GM18507 (cell line): ENCODE measurements at places on chromosomes 6 and 20.
A peak's percentile ranks its signal among the peaks of the same experiment; 100 is the strongest.

GRCh38 chr6:134634966-134635365 lies 314.9 kb downstream of the ALDH8A1 start:
- DNase-seq, result no peak

DNA sequence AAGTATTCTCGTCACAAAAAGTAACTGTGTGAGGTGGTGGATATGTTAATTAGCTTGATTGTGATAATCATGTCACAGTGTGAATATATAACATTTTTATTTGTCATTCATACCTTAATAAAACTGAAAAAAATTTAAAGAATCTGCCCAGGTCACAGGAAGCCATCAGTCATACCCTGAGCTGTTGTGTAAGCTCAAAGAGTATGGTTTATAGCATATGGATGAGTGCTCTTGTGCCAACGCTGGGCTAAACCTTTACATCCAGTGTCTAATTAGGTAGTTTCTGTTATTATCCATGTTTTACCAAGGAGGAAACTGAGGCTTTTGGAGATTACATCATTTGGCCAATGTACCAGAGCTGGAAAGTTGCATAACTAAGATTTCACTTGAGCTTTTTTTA lies 11.4 kb downstream of the PKIG start:
- DNase-seq, result no peak

- no peak for DNase-seq
Observed at GRCh38 chr6:72873433-72873832, 251.6 kb downstream of the KCNQ5 start.

DNA sequence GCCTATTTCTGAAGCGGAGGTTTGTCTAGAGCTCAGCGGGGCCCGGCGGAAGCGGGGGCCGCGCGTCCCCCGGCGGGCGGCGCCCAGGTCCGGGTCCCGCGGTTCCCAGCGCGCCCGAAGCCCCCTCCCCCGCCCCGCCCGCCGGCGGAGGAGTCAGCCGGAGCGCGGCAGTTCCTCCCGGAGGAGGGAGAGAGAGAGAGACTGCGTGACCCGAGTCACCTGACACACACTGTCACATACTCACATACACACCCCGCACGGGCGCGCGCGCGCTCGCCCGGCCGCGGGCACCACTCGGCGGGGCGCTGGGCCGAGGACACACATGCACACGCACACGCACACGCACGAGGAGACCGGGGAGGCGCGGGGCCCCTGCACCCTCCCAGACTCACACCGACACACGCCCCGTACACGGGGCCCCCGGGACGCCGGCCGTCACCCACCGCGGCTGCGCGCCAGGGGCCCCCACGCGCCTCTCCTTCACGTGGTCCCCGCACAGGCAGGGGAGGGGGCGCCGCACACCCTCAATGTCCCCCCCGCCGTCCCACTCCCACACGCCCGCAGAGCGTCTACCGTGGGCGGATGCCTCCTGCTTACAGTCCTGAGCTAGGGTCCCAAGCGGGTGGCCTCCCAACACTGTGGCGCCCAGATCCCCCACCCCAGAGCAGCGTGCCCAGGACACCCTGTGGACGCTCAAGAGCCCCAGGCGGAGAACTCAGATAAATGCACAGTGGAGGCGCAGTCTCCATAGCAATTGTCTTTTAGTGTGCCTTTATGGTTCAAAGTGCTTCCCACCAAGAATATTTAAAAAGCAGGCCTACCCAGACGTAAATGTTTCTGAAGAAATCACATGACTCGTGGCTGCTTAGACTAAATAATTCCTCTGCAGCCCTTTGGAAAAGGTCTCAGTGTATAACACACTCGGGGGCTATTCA lies at the start of gene RRAGD:
Gene RRAGD, minus strand, starts transcription at position 203 of the 935 bp plus-strand sequence. CDS start 280 bp downstream, outside the sequence.
- DNase-seq, result peak; percentile 43

- DNase-seq, result no peak
Observed at GRCh38 chr6:108562503-108562993, 1.8 kb downstream of the FOXO3 start.

DNA sequence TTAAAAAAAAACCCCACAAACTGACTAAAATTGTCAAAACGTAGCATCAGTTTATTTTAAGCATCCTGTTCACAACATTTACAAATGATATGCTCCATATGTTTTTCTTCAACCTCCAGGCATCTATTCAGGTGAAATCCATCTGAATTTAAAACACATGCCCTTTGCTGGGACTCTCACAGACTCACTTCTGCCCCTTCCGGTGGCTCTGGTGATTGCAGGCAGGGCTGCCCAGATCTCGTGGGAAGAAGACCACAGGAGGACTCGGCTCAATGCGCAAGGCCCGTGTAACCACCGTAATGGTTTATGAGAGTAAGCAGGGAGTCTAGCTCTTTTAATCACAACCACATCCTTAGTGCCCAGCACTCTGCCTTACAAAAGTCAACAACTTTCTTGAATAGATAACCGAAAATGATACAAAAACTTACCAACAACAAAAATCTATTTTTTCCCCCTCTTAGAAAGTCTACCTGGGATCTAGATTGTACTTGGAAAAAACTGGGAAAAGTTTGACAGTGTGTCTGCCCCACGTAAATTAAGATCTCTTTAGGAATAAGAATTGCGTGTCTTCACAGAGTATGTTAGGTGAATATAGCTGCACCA lies 139.1 kb downstream of the KIF16B start:
- DNase-seq, result peak; percentile 8

GRCh38 chr6:11126876-11127275 lies 15.4 kb upstream of the ERVFRD-1 start:
- DNase-seq, result no peak

- DNase-seq, result no peak
Observed at GRCh38 chr20:58212636-58213035, 15.8 kb downstream of the ANKRD60 start.

GRCh38 chr6:28880894-28881780 lies 42.6 kb downstream of the TRIM27 start:
- DNase-seq, result no peak

DNA sequence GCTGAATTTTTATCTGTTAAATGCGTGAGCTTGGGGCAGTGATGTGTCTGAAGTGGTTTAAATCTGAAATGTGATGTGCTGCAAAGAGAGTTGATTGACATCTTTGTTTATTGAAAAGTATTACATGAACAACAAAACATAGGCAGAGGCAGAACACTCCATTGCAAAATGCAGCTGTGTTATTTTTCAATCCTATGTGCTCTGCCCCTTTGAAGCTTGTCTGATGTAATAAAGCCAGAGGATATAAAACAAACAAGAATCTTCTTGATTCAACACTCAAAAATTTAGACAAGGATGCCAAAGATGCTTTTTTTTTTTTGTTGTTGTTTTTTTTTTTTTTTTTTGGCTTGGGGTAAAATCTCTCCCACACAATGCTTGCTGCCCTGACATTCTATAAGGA lies 482.4 kb upstream of the MMS22L start:
- DNase-seq, result no peak

- DNase-seq, result no peak
Observed at GRCh38 chr6:27847706-27848105, 64.5 kb downstream of the OR2B2 start.

- no peak for DNase-seq
Observed at GRCh38 chr6:7954477-7955200, 44.1 kb upstream of the TXNDC5 start.

DNA sequence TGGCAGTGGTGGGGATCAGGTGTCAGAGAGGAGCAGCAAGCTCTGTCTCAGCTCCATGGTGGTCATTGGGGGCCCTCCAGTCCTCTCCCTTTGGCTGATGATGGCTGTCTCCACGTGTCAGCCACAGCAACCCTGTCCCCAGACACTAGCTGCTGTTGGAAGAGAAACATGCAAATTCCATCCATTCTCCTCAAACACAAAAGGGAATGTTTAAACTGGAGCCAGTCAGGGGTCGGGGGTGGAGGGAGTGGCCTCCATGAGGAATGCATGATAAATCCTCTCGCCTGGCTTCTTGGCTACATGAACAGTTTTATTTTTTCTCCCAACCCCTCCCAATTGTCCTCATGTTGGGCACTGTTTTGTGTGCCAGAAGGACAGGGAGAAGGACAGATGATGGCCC lies 86.4 kb downstream of the EDN3 start:
- no peak for DNase-seq

GRCh38 chr6:157221817-157222175 lies 101.5 kb downstream of the TMEM242 start:
- no peak for DNase-seq

DNA sequence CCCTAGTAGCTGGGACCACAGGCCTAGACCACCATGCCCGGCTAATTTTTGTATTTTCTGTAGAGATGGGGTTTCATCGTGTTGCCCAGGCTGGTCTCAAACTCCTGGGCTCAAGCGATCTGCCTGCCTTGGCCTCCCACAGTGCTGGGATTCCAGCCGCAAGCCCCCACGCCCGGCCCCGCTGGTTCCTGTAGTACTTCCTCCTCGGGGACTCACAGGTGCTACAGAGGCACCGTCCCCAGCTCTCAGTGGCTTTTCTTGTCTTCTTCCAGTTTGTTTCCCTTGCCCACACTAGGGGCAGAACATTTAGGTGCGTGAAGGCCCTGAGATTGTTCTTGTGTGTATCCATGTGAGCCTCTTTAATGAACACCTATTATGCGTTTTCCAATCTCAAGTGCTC lies 773 bp upstream of the ZBP1 start:
- DNase-seq, result no peak

DNA sequence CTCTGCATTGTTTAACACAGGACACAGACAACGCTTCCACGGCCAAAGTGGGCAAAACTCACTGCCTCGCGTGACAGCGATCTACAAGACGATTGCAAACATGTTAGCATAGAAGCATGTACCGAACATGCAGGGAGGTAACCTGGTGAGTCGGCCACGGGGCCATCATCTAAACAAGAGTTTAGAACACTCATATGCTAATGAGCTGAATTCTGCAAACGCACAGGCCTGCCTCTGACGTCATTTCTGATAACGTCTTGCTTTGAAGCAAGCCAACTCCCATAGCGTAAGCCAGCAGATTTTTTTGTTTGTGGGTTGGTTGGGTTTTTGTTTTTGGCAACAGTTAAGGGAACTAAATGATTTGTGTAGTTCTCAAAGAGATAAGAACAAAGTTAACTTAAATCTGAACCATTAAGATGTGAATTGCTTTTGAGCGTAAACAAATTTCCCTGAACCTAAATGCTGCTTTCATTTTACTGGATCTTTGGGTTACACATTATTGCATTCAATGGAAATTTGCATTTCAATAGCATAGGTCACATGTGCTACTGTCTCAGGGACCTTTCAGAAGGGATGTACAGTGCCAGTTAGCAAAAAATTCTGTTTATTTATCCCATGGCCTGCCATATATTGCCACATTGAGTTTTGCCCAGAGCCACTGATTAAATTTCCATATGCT lies 184.5 kb upstream of the PDE10A start:
- no peak for DNase-seq

DNA sequence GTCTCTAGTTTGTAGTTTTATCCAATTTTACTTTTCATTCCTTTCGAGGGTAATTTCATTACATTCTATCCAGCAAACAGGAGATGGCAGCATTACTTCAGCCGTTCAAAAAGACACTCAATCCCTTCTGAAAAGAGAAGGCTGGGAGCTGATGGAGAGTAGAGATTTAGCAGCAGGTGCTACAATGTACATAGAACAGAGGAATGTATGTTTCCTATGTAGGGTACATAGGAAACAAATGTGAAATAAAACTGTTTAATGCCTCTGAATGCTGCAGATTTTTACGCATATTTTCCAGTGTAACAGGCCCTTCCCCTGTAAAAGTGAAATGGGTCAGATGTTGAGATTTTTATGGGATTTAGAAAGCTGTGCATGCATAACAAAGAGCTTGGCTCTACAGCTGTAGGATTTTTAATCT lies 16.0 kb downstream of the RPS12 start:
- no peak for DNase-seq

- no peak for DNase-seq
Observed at GRCh38 chr6:55277646-55278045, 49.6 kb upstream of the GFRAL start.

GRCh38 chr20:20406306-20406705 lies 38.4 kb downstream of the INSM1 start:
- DNase-seq, result no peak

- DNase-seq, result no peak
Observed at GRCh38 chr20:34083137-34083536, 28.9 kb downstream of the EIF2S2 start.

DNA sequence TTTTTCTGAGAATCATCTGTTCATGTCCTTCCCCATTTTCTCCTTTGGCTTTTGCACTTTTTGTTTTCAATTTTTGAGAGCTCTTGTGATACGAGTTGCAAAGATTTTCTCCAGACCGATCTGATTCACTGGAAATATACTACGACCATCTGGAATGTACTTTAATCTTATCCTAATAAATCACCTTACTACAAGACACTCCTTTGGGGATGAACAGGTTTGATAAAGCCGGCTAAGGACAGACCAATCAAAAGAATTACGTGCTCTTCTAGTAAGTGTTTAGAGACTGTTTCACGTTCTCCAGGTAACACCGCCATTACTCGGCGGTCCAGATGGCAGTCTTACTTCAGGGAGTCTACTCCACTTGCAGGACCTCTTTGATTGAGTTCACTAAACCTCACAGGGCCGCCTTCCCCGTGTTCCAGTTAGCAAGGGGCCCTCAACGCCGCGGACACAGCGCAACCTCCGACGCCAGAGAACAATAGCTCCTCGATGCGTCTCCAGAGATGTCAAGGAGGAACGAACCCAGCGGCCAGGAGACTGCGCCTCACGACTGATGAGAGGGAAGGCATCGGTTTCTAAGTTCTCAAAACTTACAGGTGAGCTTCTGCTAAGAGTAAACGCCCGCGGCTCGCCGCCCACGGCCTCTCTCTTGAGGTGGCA lies 920 bp upstream of the WTAP start:
- DNase-seq, result no peak

GRCh38 chr20:43721429-43722152 lies 5.2 kb downstream of the GTSF1L start:
- DNase-seq, result no peak

DNA sequence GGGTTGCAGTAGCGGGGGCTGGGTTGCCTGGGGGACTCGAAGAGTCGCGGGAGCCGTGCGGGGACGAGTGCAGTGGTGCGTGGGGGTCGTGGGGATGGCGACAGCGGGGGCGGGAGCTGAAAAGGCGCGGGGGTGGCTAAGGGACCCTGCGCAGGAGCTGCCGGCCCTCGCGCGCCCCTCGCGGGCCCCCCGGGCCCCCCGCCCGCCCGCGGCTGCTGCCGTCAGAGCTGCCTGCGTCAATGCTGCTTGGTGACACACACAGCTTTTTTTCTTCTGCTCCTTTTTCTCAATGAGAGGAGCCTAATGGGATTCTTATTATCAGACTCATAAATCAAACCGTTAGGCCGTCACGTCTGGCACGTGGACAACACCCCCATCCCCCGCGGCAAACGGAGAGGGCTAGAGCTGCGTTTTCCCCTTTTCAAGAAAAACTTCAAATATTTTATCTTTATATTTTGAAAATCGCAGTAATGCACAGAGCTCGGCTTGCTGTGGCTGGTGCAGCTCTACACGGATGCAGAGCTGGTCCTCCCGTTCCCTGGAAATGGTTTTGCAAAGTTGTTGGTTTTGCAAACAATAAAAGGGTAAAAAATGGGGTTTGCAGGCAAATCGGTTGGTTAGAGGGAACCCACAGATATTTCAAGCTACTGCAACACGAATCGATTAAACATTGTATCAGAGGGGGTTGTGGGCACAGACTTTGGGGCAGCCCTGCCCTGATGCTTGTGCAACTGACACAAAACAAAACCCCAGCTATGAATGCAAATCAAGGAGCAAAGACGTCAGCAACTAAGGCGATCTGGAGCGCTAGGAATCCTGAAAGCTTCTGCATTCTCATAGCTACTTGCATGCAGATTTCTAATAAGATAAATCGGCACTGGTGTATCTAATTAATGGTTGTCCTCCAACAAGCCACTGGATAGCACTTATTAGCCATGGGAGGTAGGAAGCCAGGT lies 161.4 kb downstream of the TBXT start:
- no peak for DNase-seq
